ENCODE measurements at places on chromosomes 6 and 20. TPM values are rescaled to one million over a fixed set of nuclear protein-coding genes. Genes with fewer than 3 reads are reported as not detected.
A peak's percentile ranks its signal among the peaks of the same experiment; 100 is the strongest.

DNA sequence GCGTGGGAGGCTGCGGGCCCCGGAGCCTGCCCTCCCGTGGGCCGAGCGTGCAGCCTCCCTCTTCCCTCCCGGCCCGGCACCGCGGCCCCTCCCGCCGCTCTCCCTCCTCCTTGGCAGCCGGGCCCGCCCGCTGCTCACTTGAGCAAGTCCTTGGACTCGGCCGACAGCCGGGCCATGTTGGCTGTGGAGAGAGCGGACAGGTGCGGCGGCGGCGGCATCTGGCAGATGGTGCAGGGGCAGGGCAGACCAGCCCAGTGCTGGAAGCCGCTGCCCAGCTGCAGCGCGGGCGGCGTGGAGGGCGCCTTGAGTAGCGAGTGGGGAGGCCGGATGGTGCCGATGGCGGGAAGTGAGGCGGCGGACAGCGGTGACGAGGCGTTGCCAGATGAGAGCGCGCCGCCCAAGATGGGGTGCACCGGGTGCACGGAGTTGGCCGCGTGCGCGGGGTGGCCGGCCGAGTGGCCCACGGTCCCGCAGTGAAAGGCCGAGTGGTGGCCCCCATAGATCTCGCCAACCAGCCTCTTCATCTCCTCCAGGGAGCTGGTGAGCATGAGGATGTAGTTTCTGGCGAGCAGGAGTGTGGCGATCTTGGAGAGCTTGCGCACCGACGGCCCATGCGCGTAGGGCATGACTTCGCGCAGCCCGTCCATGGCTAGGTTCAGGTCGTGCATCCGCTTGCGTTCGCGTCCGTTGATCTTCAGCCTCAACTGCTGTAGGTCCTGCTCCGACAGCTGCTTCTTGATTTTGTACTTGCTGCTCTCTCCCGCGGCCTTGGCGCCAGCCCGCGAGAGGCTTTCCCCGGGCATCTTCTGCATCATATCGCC lies 766 bp downstream of the OLIG3 start:
- DNase-seq: no peak
- peak overlapping the region; percentile 54 for H3K4me3 ChIP-seq
- H3K36me3 ChIP-seq: no peaks in the 10 kb centered on the region
- no peak overlapping the region for H3K27ac ChIP-seq
- H3K27me3 ChIP-seq: peaks cover 100% of the 10 kb centered on the region
- peaks cover 68% of the 10 kb centered on the region for H3K4me1 ChIP-seq

DNA sequence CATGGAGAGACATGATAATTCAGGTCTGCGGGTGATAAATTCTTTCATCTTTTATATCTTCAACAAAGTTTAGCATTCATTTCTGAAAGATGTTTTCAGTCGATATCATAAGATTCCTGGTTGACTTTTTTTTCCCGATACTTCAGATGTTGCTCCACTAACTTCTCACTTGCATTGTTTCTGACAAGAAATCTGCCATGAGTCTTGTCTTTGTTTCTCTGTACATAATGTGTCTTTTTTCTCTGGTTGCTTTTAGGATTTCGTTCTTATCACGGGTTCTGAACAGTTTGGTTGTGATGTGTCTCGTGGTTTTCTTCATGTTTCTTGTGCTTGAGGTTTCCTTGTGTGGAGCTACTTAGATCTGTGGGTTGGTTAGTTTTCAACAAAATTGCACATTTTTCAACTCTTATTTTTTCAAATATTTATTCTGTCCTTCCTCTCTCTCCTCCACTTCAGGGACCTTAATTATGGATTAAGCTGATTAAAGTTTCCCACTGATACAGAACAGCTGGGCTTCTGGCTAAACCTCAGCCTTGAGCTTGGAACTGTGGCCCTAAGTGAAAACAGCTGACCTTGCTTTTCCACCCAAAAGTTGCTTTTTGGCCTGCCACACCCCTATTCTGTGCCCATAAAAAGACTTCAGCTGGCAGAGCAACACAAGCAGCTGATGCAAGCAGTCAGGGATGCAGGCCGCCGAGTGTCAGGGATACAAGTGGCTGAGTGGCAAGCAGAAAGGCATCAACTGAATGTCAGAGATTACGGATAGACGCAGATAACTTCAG lies 97.9 kb upstream of the SNX9 start:
- no peak overlapping the region for H3K4me3 ChIP-seq
- no peak for DNase-seq
- H3K4me1 ChIP-seq: no peaks in the 10 kb centered on the region
- H3K36me3 ChIP-seq: peaks cover 8% of the 10 kb centered on the region
- no peak overlapping the region for H3K27ac ChIP-seq

DNA sequence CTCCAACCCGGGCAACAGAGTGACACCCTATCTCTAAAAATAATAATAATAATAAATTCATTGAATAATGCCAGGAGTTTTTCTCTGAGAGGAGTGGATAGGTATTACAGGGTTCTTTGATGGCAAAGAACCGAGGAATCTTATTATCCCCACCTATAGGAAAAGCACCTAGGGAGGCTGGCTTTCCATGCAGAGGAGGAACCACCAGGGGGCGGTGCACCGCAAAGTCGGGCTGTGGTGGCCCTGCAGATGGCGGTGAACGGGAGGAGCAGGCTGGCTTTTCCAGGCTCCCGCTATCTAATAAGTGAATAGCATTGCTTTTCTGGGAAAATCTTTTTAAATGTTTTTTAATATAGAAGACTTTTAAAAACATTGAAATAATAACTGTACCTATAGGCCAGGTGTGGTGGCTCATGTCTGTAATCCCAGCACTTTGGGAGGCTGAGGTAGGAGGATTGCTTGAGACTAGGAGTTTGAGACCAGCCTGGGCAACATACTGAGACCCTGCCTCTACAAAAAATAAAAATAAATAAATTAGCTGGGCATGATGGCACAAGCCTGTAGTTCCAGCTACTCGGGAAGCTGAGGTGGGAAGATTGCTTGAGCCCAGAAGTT lies 864.2 kb downstream of the KIF16B start:
- no peaks in the 10 kb centered on the region for H3K36me3 ChIP-seq
- no peak overlapping the region for H3K27ac ChIP-seq
- peak; percentile 10 for DNase-seq
- peaks cover 4% of the 10 kb centered on the region for H3K27me3 ChIP-seq

DNA sequence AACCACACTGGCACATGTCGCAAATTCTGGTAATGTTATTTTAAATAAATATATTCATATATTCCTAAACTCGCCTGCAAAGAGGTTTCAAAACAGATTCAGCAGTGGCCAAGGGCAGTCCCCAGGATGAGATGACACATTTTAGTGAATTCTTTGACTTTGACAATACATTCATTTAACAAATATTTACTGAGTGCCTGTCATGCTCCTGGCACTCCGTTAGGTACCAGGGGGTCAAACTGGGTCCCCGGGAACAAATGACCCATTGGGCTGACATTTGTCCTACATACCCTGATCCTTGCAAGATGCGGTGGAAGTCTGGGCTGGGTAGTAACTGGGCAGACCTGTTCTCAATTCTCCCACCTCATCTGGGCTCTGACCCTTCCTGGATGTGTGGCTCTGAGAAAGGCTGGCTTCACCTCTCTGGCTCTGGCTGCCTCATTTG lies 74.9 kb downstream of the FYN start:
- no peak for DNase-seq
- no peaks in the 10 kb centered on the region for H3K27me3 ChIP-seq
- H3K4me1 ChIP-seq: peaks cover 89% of the 10 kb centered on the region
- H3K36me3 ChIP-seq: peaks cover 77% of the 10 kb centered on the region
- H3K4me3 ChIP-seq: no peak overlapping the region

DNA sequence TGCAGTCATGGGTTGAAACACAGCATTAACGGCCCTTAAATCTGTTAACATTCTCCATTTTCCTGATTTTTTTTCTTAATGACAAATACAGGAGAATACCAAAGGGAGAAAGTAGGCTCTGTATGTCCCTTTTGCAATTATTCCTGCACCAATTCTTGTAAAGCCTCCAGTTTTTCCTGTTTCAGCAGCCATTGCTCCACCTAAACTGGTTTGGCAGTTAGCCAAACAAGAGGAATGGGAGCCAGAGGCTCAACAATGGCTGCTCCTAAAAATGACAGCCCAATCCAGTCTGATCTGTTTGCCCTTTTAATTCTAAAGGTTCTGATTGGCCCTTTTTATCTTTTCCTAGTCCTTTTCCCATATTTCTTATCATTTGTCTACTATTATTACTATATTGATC lies 284.2 kb upstream of the SGK1 start:
- no peaks in the 10 kb centered on the region for H3K4me1 ChIP-seq
- H3K36me3 ChIP-seq: peaks cover 3% of the 10 kb centered on the region
- H3K27me3 ChIP-seq: no peaks in the 10 kb centered on the region
- DNase-seq: no peak
- no peak overlapping the region for H3K27ac ChIP-seq
- H3K4me3 ChIP-seq: no peak overlapping the region

GJA10 gene
- not detected for total RNA-seq

GRCh38 chr6:40097590-40097989 lies 163.3 kb upstream of the MOCS1 start:
- H3K27ac ChIP-seq: no peak overlapping the region
- no peak overlapping the region for H3K4me3 ChIP-seq
- no peaks in the 10 kb centered on the region for H3K4me1 ChIP-seq
- peaks cover 16% of the 10 kb centered on the region for H3K27me3 ChIP-seq
- no peaks in the 10 kb centered on the region for H3K36me3 ChIP-seq

- H3K36me3 ChIP-seq: peaks cover 3% of the 10 kb centered on the region
- no peak for DNase-seq
- peaks cover 4% of the 10 kb centered on the region for H3K4me1 ChIP-seq
- no peaks in the 10 kb centered on the region for H3K27me3 ChIP-seq
- no peak overlapping the region for H3K4me3 ChIP-seq
Measured at GRCh38 chr20:34604980-34605788, 46.7 kb downstream of the MAP1LC3A start.

DNA sequence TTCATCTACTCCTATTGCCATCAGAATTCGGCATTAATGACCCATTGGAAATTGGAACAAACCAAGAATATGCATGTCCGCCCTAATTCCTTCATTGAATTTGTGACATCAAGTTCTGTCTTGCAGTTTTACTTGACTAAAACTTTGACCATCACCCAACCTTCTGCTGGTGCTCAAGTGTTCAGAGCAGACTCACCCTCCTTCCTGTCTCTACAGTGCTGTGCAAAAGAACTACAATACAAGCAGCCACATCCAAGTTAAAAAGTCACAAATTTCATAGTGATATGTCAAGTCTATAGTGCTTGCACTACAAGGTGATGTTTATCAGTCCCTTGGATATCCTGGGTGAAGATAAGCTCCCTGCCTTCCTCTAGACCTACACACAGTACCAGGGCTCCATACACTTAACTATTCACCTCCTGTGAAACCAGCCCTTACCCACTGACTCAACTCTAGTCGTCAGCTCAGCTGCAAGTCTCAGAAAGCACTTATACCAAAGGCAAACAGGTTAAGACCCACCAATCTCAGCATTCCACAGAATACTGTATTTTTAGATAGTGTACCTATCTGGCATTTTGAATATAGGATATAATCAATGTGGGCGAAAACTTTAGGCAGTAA lies 23.6 kb downstream of the SNX5 start:
- H3K27me3 ChIP-seq: no peaks in the 10 kb centered on the region
- H3K4me3 ChIP-seq: no peak overlapping the region
- no peak for DNase-seq
- H3K36me3 ChIP-seq: peaks cover 32% of the 10 kb centered on the region
- H3K4me1 ChIP-seq: peaks cover 14% of the 10 kb centered on the region
- H3K27ac ChIP-seq: peak overlapping the region; percentile 38

DNA sequence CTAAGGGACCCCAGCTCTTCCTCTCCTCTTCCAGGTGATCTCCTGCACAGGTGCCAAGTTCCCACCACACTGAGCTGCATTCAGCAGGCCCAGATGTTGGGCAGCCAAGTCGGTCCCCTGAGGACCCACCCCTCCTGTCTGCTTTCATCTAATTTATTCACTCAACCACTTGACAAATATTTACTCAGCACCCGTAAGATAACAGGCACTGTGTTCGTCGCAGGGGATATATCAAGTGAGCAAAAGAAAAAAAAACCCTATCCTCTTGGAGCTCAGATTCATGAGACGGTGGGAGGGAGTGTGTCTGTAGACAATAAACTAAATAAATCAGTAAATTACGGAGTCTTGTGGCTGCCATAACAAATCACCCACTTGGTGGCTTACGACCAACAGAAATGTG lies 143.6 kb downstream of the MRPL14 start:
- H3K27ac ChIP-seq: no peak overlapping the region
- no peaks in the 10 kb centered on the region for H3K36me3 ChIP-seq
- H3K27me3 ChIP-seq: no peaks in the 10 kb centered on the region
- H3K4me1 ChIP-seq: no peaks in the 10 kb centered on the region
- no peak overlapping the region for H3K4me3 ChIP-seq
- DNase-seq: no peak

DNA sequence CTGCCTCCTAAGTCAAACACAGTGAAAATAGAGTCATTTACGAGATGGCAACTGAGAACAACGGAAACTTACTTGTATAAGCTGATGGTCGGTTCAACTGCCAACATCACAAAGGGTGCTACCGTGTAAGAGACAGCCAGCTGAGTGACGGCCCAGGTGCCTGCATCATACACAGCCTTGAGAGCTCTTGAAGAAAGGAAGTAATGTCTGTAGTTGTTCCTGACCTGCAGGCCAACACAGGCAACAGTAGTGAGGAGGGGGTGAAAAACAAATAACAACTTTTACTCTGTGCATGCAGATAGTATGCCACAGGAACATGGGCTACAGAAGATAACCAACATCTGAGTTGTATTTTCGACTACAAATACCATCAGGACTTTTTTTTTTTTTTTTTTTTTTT lies 102.7 kb downstream of the MBOAT1 start:
- no peak overlapping the region for H3K4me3 ChIP-seq
- DNase-seq: no peak
- no peaks in the 10 kb centered on the region for H3K36me3 ChIP-seq
- no peaks in the 10 kb centered on the region for H3K4me1 ChIP-seq
- H3K27me3 ChIP-seq: no peaks in the 10 kb centered on the region

- DNase-seq: no peak
- no peaks in the 10 kb centered on the region for H3K4me1 ChIP-seq
- H3K27me3 ChIP-seq: peaks cover 14% of the 10 kb centered on the region
- no peak overlapping the region for H3K27ac ChIP-seq
- no peak overlapping the region for H3K4me3 ChIP-seq
- no peaks in the 10 kb centered on the region for H3K36me3 ChIP-seq
Measured at GRCh38 chr6:18306977-18307376, 42.6 kb upstream of the DEK start.

DNA sequence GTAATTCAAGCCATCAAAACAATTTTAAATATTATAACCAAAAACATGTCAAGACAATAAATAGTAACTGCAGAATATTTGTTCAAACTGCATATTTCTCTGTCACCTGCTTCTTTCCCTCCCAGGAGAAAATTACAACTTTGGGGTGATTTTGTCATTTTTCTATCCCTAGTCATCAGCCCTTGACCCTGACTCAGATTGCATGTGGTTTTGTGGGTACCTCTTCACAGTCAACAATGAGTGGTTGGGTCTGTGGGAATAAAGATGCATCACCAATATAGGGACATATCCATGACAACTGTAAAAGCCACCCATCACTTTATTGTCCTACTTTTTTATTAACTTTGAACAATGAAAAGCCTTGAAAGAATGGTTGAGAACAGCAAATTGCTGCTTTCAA lies 7.3 kb downstream of the COL10A1 start:
- no peak overlapping the region for H3K27ac ChIP-seq
- DNase-seq: no peak
- H3K4me1 ChIP-seq: no peaks in the 10 kb centered on the region
- H3K4me3 ChIP-seq: no peak overlapping the region
